CD8-positive, alpha-beta memory T cell (primary cell): ENCODE measurements at places on chromosomes 1 and 21. TPM values are rescaled to one million over a fixed set of nuclear protein-coding genes. Genes with fewer than 3 reads are reported as not detected.

GRCh38 chr1:119544165-119544762 lies 37.3 kb downstream of the HSD3B1 start:
- no peak for DNase-seq

DNA sequence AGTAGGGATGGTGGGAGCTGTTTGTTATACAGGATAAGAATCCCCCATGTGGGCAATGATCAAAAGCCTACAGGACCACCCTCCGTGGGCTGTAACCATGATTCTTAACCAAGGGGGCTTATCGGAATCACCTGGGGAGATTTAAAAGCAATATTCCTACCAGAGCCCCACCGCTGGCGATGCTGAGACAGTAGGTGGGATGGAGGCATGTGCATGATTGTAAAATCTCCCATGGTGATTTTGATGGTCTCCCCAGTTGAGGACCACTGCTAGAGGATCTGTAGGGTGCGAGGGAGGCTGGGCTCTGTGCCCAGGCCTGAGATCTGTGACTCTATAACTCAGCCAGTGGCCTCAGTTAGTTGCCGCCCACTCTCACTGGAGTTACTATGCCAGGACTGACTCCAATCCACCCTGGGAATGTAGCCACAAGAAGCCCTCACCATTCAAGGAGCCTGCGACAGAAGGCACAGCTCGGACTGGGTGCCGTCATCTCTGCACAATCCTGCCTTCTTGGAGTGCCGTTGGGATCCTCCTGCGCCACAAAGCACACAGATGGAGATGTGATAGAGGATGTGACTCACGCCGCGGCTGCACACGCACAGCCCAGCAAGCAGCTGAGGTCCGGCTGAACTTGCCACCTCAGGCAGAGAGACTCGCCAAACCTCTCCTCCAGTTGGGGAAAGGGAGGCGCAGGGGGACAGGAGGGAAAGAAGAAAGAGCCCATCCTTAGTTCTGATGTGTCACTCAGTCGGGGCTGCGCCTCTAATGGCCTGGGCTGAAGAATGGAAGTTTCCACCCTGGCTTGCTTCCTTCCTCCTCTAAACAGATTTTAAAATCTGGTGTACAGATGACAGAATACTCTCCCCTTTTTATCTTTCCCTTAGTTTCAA lies 26.5 kb downstream of the AKNAD1 start:
- DNase-seq: no peak

GRCh38 chr1:84726593-84727499 lies 36.6 kb upstream of the SSX2IP start:
- DNase-seq: no peak

Gene KDF1
- 0.39 TPM for total RNA-seq

Gene LMX1A
- total RNA-seq: not detected

DNA sequence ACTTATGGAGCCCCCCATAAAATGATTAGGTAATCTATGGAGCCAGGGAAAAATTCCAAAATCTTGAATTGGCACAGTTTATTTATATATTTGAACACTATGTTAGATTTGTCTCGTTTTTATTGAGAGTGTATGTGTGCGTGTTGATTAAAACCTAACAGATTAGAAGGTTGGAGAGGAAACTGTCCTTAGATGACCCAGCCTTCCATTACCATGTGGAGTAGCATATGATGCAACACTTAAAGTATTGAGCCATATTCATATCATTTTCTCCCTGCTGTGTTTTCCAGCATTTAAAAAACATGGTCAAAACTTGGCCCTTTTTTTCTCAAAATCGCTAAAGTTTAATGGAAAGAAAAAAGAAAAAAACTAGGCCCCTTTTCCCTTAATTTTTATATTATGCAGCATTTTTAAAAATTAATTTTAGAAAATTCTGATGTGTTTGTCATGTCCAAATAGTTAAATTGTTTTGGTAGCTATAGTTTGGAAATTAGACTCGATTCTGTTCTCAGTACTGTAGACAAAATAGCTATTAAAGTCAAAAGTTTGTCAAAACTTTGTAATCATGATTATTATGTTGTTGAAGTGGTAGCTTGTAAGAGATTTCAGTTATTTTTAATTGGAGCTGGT lies 2.3 kb downstream of the LRRC8D start:
- no peak for DNase-seq

GRCh38 chr1:113391649-113392271 lies 1.4 kb downstream of the MAGI3 start:
- DNase-seq: no peak

DNA sequence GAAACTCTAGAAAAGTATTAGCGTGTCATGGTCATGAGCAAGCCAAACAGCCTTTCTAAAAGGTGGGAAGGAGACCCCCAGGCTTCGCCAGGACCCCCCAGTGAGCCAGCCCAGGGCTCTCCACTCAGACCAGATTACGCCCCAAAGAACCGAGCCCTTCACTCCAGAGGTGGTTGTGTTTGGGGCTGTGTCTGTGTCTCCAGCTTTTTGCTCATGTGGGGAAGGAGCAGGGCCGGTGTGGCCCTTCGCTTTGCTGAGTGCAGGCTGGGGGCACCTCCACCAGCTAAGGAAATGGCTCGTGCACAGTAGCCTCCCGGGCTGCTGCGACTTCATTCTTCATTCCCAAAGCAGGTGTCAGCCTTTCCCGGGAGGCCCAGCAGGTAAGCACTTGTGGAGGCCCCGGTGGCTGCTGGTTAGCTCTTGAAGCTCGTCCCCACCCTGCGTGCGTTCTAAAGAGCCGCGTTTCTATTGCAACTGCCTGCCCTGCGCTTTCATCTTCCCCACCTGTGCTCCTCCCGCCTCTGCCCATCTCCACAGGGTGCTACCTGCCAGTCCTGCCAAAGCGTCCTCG lies 531 bp downstream of the TSPEAR start:
- DNase-seq: no peak

Gene KCTD3
- 0.79 TPM for total RNA-seq

DNA sequence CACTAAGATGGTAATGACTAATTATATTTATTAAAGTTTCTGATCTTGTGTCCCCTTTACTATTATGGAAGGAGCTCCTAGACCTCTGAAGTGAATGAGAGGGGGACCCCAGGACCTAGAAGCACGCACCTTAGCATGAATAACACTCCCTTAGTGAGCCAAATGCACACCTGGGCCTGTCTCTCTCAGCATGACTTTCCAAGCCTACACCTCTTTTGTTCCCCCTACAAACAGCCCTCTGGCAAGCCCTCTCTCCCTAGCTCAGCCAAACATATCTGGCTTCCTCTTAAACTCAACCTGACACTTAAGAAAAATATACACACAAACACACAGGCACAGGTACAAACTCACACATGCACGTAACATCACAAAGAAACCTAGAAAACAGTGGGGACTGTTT lies 7.3 kb upstream of the CTH start:
- no peak for DNase-seq

Gene PKP1
- not detected for total RNA-seq

DNA sequence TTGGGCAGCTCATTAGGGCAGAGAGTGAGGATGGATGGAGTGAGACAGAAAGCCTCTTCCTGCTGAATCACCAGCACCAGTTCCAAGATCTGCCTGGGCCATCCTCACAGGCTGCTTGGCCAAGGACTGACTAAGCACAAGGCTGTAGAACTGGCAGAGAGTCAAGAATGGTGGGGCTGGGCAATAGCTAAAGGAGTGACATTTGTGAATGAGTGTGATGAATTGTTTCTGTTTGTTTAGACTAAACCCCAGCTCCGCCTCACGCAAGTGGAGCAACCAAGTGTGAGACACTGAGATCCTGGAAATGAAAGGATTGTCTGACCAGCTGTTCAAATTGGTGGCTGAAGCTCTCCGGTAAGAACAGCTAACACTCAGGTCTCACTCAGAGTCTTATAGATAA lies 38.6 kb downstream of the BRINP2 start:
- no peak for DNase-seq

Gene CLIC6
- total RNA-seq: 0.44 TPM

GRCh38 chr1:61320575-61320974 lies 238.2 kb downstream of the NFIA start:
- no peak for DNase-seq

DNA sequence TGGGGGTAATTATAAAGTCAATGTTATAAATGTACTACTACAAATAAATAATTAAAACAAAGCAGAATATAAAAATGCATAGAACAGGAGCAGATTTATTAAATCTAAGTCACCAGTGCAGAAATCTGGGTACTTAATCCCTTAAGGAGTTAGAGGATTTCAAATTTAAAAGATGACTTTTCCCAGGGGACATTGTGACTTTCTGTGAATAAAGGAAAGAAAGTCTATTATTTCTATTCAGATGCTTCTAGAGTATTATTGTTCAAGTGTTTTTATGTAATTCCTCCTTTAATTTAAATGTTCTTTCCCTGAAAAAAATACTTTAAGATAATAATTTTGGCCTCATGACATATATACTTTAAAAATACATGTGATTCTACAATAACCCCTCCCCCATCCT lies 43.4 kb downstream of the SYDE2 start:
- DNase-seq: no peak

- DNase-seq: no peak
These were observed 1.3 kb downstream of the NOS1AP start for GRCh38 chr1:162070825-162071224.

Gene SPRR1A
- total RNA-seq: not detected

Gene OR2AK2
- not detected for total RNA-seq

- DNase-seq: no peak
These were observed 29.9 kb downstream of the FAF1 start for GRCh38 chr1:50930193-50930592.

Gene ABCA4
- total RNA-seq: not detected

DNA sequence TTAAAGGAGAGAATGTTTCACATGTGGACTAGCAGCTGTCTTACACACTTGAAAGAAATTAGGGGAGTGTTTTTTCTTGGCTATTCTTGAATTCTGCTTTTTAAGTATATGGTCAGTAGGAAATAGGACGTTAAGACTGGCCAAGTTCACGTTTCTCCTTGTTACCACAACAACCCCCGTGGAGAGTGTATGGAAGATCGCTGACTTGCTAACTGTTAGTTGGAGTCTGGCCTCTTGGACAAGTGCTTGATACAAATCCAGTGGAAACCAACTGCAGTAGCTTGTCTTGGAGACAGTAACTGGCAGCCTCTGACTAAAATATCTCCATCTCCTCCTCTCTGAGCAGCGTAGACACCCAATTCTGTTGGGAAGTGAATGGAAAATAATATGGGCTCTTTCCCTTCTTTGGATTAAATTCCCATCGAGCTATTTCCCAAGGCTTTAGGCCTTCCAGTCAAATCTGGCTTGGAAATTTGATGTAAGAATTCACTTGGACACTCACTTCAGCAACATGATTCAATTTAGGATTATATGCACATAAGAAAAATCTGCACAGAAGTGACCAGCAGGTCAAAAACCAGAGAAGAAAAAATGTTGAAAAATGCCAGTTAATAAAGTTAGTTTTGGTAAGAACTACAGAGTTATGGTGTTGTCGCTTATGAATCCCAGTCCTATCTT lies 3.6 kb upstream of the NFIA start:
- no peak for DNase-seq

DNA sequence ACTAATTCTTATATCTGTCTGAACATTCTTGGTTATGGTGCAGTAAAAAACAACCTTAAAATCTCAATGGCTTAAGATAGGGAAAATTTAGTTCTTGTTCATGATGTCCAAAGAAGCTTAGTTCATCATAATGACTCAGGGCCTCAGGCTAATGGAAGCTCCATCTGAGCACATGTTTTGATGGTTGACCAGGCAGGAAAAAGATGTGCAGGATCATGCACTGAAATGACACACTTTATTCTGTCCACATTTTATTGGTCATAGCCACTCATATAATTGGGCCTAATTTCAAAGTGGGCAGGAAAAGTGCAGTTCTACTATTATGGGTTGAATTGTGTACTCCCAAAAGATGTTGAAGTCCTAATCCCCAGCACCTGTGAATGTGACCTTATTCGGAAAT lies 198.2 kb downstream of the CENPF start:
- no peak for DNase-seq

- no peak for DNase-seq
These were observed 78.6 kb downstream of the PDE9A start for GRCh38 chr21:42732033-42732410.

- DNase-seq: no peak
These were observed 13.3 kb downstream of the ETV3L start for GRCh38 chr1:157086299-157086698.

Gene IFNLR1
- 6.1 TPM for total RNA-seq

DNA sequence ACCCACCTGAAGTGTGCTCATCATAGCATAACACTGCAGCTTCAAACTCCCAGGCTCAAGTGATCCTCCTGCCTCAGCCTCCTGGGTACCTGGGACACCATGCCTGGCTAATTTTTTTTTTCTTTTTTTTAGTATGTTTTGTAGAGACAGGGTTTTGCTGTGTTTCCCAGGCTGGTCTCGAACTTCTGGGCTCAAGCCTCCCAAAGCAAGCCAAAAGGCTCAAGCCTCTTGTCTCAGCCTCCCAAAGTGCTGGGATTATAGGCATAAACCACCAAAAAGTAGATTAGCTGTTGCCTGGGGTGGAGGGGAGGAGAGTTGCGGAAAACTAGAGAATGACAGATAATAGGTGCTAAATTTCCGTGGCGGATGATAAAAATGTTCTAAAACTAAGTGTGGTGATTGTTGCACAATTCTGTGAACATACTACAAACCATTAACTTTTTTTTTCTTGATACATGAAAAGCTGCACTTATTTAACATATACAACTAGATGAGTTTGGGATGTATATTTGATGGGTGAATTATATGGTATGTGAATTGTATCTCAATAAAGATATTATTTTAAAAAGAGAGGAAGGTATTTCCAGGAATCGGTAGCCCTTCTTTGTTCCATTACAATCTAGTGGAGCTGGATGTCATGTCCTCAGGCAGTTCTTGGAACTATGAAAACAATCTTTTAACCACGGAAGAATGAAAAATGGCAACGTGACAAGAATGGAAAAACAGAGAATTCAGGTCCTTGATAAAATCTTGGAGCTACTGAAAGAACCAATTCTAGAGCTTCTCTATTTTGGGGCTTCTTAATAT lies 27.3 kb upstream of the MED18 start:
- DNase-seq: no peak
